ENCODE measurements at places on chromosomes 7 and 10.

- no peak for DNase-seq
Observed at GRCh38 chr7:36048902-36049240, 104.2 kb upstream of the EEPD1 start.

GRCh38 chr10:4086131-4086898, 301.3 kb upstream of the KLF6 start:
- no peak for DNase-seq

GRCh38 chr7:138700857-138701536, at the start of gene SVOPL:
TSS of gene SVOPL (minus strand) at chr7:138701362. CDS start at chr7:138679045, 22,317 bp downstream.
- no peak for DNase-seq

- DNase-seq, result no peak
Observed at GRCh38 chr7:133804127-133804526, 323.0 kb upstream of the LRGUK start.

- no peak for DNase-seq
Observed at GRCh38 chr10:75502838-75503237, 71.4 kb downstream of the LRMDA start.
